ENCODE measurements at places on chromosomes 12 and 14.

DNA sequence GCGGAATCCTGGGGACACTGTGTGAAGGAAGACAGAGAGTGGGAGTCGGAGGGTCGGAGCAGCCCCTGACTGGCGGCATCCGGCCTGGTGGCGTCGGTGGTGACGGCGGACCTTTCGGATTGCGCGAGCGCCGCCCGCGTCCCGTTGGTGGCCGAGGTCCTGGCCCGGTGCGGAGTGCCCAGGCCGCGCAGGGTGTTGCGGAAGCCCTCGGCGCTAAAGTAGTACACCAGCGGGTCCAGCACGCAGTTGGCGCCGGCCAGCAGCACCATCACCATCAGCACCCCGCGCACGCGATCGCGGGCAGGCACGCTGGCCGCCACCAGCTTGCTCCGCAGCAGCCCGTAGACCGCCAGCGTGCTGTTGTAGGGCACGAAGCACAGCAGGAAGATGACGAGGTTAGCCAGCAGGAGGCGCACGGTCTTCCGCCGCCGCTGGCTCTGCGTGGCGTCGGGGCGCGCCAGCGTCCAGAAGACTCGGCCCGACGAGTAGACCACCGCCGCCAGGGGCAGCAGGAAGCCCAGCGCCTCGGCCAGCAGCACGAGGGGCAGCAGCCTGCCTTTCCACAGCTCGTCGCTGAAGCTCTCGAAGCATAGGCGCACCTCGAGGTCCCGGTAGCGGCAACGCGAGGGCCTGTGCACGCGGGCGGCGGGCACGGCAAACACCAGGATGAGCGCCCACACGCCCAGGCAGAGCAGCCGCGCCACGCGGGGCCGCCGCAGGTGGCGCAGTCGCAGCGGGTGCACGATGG, 13.1 kb upstream of the CHD4 start:
- no peak for DNase-seq

DNA sequence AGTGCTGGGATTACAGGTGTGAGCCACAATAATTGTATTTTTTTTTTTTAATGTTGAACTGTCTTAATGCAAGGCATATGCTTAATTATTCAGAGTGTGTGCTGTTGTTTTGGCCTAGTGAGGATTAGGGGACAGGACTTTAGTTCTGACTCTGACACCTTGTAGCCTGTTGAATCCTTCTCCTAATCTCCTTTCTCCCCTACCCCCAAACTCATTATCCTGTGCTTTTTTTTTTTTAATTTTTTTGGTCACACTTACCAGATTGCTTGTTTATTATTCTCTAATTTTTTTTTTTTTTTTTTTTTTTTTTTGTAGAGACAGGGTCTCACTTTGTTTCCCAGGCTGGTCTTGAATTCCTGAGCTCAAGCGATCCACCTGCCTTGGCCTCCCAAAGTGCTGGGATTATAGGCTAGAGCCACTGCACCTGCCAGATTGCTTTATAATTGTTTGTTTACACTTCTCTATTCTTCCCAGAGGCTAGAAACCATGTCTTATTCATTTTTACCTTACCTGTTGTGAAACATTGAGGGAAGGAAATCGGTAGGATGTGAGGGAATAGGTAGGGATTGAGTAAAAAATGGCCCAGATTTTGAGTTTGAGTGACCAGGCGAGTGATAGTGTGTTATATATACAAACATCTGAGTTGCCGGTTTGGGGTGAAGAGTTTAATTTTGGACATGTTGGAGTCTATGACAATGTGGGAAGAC, 32.2 kb downstream of the DIP2B start:
- no peak for DNase-seq

GRCh38 chr14:68951800-68952530, 27.1 kb downstream of the ACTN1 start:
- DNase-seq = no peak

DNA sequence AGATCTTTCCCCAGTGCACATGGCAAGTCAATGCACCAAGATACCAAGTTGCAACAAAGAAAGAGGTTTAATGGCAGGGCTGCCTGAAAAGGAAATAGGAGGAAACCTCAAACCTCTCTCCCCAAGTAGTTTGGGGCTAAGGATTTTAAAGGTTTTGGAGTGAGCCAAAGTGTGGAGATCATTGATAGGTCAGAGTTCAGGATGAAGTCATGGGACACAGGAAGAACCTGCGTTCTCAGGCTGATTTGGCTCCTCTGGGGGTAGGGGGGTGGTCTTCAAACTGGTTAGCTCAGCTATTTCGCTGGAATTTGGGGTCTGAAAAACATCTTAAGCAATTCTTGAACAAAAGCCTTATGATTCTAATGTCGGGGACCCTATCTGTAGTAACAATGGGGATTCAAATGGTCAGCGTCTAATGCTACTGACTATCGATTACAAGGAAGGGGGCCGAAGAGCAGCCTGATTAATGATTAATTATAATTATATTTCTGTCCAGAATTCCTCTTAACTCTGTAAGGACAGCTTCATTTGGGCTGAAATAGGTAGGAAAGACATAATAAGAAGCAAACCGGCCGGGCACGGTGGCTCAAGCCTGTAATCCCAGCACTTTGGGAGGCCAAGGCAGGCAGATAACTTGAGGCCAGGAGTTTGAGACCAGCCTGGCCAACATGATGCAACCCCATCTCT, 31.4 kb downstream of the AICDA start:
- DNase-seq = no peak

GRCh38 chr14:80805136-80805535, 136.4 kb downstream of the CEP128 start:
- DNase-seq = no peak

DNA sequence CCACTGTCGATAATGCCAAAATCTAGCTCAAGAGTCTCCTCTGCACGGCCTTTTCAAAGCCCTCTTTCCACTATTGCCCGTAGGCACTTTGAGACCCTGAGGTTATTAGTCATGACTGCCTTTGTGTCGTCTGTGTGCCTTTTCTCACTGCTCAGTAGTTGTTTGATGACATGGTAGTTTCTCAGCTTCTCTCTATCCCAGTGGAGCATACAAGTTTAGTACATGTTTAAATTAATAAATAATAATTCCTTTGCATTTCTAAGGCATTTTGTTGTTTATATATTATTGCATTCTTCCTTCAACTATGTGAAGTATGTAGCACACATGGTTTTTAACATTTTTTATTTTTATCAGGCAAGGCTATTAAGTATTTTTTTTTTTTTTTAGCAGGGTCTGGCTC, 458.1 kb downstream of the PCNX1 start:
- no peak for DNase-seq

GRCh38 chr12:77630344-77630743, 200.3 kb upstream of the NAV3 start:
- no peak for DNase-seq

GRCh38 chr14:95862243-95862642, 14.4 kb upstream of the TUNAR start:
- DNase-seq = no peak

- DNase-seq = no peak
These were observed 324 bp downstream of the POLE start for GRCh38 chr12:132686825-132687210.

- no peak for DNase-seq
These were observed 248.8 kb downstream of the ANO6 start for GRCh38 chr12:45464699-45465098.

GRCh38 chr14:51180577-51180976, 59.5 kb upstream of the TMX1 start:
- DNase-seq = no peak

DNA sequence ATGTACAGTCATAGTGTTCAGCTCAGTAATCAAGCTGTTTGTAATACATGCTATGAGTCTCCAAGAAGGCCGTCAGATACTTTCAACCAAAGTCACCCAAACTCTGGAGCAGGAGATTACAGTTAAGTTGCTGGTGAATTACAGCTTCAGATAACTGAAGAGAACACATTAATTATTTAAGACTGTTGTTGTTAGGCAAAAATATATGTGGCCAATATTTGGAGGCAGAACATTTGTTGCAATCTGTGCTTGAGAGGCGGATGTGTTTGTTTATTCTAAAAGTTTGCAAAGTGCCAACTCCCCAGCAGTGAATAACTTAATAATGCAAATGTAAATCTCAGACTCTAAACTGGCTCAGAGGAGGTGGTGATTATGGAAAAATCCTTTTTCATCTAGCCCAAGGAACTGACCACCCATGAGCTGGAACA, 300.7 kb upstream of the TBX3 start:
- DNase-seq = no peak

DNA sequence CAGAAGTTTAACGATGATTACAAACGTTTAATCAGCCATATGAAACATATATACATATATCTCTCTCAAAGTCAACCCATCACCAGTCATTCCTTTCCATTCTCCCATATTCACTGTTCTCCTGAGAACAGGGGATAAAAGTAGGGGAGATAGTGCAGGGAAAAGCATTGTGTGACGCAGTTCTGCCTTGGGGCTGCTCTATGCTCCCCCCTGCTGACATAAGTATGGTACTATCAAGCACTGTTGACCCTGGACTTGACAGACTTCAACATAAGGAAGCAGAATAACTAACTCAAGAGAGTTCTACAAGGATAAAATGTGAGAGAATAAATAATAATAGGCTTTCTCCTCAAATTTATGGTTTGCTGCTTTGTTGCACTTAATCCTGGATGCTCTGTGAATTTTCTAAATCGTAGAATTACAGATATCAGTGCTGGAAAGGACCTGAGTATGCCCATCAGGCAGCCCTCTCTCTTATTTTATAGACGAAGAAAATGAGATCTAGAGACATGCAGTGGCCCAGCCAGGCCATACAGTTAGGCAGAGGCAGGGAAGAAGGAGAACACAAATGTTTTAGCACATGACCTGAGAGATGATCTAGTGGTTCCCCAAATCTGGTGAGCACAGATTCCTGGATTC, 87.2 kb downstream of the SCN8A start:
- DNase-seq = no peak

GRCh38 chr12:101298426-101298825, 18.5 kb downstream of the UTP20 start:
- no peak for DNase-seq

- no peak for DNase-seq
These were observed 8.9 kb downstream of the DPPA3 start for GRCh38 chr12:7719946-7720730.

- DNase-seq = no peak
These were observed 32.8 kb upstream of the PPFIBP1 start for GRCh38 chr12:27491226-27491625.

DNA sequence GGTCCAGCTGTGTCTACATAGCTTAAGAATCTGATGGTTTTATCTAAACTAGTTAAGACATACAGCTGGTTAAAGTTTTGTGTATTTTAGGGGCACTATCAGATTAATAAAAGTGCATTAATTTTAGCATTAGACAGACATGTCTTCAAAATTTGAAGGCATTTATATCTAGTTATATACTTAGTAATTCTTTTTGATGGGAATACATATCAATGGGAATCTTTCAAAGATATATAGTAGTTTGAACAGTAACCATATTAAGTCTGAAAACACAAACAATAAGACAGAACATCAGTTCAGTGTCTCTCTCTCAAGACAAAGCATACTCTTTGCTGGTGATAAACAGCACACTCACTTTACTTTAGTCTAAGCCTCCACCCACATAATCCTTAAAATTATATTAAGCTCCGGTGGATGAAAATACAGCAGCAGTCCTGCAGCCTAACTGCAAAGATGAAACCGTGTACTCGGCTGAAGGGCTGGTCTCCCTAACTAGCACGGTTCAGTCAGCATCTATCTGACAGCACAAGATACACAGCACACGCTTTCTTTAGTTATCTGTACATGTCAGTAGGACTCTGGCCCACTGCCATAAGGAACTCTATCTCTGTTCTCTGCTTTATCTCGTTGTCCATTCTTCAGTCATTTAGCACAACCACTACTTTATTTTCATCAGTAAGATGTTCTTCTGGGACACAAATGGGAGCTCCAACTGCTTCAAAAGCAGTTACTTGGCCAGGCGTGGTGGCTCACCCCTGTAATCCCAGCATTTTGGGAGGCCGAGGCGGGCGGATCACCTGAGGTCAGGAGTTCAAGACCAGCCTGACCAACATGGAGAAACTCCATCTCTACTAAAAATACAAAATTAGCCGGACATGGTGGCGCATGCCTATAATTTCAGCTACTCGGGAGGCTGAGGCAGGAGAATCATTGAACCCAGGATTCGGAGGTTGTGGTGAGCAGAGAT, 80.5 kb downstream of the MED13L start:
- no peak for DNase-seq

DNA sequence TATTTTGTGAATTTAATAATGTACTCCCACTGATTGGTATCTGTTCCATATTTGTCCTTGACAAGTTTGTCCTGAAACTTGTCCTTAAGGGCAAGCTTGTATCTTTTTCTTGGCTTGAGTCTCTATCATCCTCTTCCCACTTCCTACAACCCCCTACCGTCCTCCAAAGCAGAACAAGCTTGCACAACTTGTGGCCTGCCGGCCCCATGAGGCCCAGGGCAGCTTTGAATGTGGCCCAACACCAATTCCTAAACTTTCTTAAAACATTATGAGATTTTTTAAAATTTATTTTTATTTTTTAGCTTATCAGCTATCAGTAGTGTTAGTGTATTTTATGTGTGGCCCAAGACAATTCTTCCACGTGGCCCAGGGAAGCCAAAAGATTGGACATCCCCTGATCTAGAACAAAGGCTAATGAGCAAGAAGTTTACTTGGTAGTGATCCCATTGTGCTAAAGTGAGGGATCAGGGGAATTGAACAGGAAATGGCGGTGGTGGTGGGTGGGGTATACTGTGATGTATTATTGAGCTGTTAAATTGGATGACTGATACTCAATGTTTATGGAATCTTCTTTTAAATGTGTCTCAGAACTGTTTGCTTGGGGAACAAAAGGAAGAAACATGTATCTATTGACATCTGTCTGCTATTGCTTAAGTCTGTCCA, 37.8 kb downstream of the TMX1 start:
- no peak for DNase-seq

- DNase-seq = no peak
These were observed 106.2 kb upstream of the NAV3 start for GRCh38 chr12:77724367-77724957.

GRCh38 chr12:110104188-110105094, 19.7 kb upstream of the IFT81 start:
- no peak for DNase-seq

DNA sequence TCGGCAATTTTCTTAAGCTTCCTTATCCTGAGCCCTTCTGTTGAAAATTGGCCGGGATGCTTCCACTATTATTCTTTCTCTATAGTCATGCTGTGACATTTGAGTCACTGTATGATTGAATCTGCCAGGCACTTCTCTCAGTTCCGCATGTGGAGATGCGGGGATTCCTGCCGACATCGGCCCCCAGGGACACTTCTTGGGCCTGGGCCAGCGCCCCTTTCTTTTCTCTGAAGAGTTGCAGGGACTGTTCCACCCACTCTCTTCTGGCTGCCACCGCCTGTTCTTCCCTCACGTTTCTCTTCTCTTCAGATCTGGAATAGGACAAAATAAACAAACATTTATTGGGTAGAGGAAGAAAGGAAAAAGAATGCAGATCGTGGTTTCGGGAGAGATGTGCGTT, 310.1 kb downstream of the ETNK1 start:
- DNase-seq = no peak

All from fibroblast of skin of left biceps (primary cell).